ENCODE measurements at places on chromosomes 7 and 10.
A peak's percentile ranks its signal among the peaks of the same experiment; 100 is the strongest.

DNA sequence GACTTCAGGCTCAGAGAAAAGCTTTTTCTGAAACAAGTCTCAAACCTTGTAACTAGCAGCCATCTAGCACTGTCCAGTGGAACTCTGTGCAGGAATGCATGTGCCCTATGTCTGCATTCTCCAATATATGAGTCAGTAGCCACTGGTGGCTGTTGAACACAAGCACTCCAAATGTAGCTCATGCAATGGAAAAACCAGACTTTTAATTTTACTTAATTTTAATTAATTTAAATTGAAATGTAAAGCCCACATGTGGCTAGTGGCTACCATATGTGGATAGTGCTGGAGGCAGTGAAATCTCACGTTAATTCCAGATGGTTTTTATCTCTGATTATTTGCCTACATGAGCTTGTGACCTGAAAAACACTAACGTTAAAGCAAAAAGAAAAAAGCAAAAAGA, 225.1 kb downstream of the GATA3 start:
- DNase-seq: peak; percentile 24

- no peak for DNase-seq
These were observed 50.2 kb upstream of the AKR1E2 start for GRCh38 chr10:4775808-4776207.

- DNase-seq: peak; percentile 40
These were observed 28.2 kb upstream of the BMS1 start for GRCh38 chr10:42754155-42755027.

GRCh38 chr7:106222545-106222944, 62.2 kb downstream of the NAMPT start:
- DNase-seq: no peak

DNA sequence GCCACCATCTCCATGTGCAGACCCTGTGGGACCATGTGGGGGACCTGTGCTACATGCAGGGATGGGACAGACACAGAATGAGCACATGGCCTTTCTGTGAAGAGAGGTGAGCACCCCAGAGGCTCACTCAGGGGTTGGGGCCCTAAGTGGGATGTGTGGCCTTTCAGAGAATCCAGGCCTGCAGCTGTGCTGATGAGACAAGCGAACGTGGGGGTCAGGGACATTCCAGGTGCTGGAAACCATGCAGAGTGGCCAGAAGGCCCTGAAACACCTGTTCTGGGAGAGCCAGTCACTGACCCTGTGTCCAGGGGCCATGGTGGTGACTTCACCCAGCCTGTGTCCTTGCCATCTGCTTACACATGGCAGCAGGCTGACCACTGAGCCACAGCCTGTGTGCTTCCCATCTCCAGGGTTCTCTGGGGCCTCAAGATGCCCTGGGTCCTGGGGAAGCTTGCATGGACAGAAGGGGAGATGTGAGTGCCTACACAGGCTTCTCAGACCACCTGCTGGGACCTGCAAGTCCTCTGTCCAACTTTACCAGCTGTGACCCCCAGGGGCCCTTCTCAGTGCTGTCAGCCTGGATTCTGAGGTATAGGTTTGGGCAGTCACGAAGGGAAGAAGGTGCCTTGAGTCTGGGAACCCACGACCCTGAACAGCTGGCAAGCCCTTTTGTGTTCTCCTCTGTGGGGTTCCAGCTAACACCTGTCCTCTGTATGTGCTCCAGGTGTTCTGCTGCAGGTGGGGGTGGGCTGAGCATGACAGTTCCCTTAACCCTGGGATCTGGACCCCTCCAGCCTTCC, 17.6 kb downstream of the RAMP3 start:
- no peak for DNase-seq

DNA sequence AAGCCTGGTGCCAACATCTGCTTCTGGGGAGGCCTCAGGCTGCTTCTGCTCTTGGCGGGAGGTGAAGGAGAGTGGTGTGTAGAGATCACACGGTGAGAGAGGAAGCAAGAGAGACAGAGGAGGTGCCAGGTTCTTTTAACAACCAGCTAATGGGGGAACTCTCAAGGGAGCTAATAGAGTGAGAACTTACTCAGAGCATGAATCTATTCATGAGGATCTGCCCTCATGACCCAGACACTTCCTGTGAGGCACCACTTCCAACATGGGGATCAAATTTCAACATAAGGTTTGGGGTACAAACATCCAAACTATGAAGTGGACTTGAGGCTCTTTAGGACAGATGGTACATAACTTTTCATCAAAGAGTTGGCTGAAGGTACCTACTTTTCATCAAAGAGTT, 5.1 kb upstream of the ZNF32 start:
- no peak for DNase-seq

GRCh38 chr7:16850614-16851466, 30.9 kb downstream of the AGR3 start:
- DNase-seq: no peak

- no peak for DNase-seq
These were observed 406.1 kb upstream of the FZD8 start for GRCh38 chr10:36048236-36048635.

- no peak for DNase-seq
These were observed 13.1 kb downstream of the AVPI1 start for GRCh38 chr10:97673736-97674525.
